ENCODE measurements at places on chromosomes 11 and 22. TPM values are rescaled to one million over a fixed set of nuclear protein-coding genes. Genes with fewer than 3 reads are reported as not detected.

KCNE3 gene
- 7.2 TPM for total RNA-seq

ASPHD2 gene
- 2.1 TPM for total RNA-seq

TNNT3 gene
- 2.6 TPM for total RNA-seq

DNA sequence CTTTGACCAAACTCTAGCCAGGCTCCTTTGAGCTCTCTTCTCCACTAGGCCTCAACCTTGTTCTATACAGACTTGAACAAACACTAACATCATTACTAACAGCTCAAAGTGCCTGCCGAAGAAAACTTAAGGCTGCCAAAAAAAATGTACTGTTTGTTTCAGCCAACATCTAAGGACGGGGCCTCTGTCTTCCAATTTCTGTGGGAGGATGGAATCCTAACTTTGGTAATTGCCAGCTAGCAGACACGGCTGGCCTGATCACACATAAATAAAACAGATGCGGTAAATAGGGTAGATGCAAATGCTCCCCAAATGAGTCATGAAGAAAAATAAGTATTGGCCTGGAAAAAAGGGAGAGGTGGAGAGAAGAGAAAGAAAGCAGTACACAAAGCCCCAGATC, 394.3 kb downstream of the TMEM135 start:
- no peak overlapping the region for H3K27ac ChIP-seq
- H3K4me3 ChIP-seq = no peak overlapping the region
- no peaks in the 10 kb centered on the region for H3K27me3 ChIP-seq
- H3K4me1 ChIP-seq = no peaks in the 10 kb centered on the region
- no peaks in the 10 kb centered on the region for H3K36me3 ChIP-seq

DNA sequence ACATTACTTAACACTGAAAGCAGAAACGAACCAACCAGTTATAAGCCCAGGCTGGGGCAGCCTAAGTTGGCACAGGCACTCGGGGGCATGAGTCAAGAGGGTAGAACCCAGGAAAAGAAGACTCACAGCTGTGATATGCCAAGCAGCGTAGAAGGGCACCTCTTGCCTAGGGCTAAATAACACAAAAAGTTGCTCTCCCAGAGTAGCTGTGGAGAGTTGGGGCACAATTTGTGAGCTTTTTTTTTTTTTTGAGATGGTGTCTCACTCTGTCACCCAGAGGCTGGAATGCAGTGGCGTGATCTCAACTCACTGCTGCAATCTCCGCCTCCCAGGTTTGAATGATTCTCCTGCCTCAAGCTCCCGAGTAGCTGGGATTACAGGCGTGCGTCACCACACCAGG, 8.8 kb downstream of the CLMP start:
- H3K36me3 ChIP-seq = no peaks in the 10 kb centered on the region
- H3K27me3 ChIP-seq = no peaks in the 10 kb centered on the region
- peaks cover 7% of the 10 kb centered on the region for H3K4me1 ChIP-seq
- no peak overlapping the region for H3K27ac ChIP-seq

GRCh38 chr11:35583843-35584242, 34.4 kb upstream of the FJX1 start:
- no peak for DNase-seq
- no peaks in the 10 kb centered on the region for H3K27me3 ChIP-seq
- no peaks in the 10 kb centered on the region for H3K36me3 ChIP-seq

NAV2 gene
- 68.7 TPM for total RNA-seq

- H3K36me3 ChIP-seq = no peaks in the 10 kb centered on the region
- H3K27ac ChIP-seq = no peak overlapping the region
- H3K4me1 ChIP-seq = peaks cover 10% of the 10 kb centered on the region
- H3K27me3 ChIP-seq = no peaks in the 10 kb centered on the region
- H3K4me3 ChIP-seq = no peak overlapping the region
These were observed 57.5 kb upstream of the THY1 start for GRCh38 chr11:119480380-119481020.
